ENCODE measurements at places on chromosomes 2 and 18.

DNA sequence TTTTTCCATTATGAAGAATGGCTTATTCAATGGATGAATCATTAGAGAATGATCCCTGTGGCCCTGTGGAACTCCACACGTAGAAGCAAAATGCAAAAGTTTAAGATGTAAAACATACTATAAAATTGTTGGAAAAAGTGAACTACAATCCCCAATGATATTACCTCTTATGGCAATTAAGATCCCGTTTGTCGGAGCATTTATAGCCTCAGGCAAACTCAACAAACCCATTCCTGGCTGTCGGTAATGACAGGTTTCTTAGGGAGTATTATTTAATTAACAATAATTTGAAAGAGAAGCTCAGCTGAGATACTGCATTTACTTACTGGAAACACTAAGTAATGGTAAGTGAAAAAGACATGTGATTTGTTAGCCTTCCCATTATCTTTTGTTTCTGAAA is 138.3 kb downstream of the CDH20 start:
- DNase-seq: no peak

- DNase-seq: no peak
Observed at GRCh38 chr18:9712611-9713010, 4.5 kb downstream of the RAB31 start.

GRCh38 chr2:46082531-46083485 is 214.4 kb upstream of the EPAS1 start:
- no peak for DNase-seq

- DNase-seq: peak; percentile 9
Observed at GRCh38 chr2:39728941-39729351, 50.1 kb downstream of the THUMPD2 start.

- DNase-seq: no peak
Observed at GRCh38 chr2:16006537-16007166, 66.3 kb downstream of the MYCN start.
